Tibial artery (tissue), 4 donors: ENCODE measurements at places on chromosomes 5 and 9.

GRCh38 chr5:131067636-131068035, 97.4 kb downstream of the HINT1 start:
- no peak for DNase-seq

GRCh38 chr9:34437006-34437925, 21.1 kb downstream of the FAM219A start:
- DNase-seq, result peak; percentile 48

- DNase-seq, result no peak
Measured at GRCh38 chr5:92885950-92886349, 695.1 kb downstream of the NR2F1-AS1 start.

DNA sequence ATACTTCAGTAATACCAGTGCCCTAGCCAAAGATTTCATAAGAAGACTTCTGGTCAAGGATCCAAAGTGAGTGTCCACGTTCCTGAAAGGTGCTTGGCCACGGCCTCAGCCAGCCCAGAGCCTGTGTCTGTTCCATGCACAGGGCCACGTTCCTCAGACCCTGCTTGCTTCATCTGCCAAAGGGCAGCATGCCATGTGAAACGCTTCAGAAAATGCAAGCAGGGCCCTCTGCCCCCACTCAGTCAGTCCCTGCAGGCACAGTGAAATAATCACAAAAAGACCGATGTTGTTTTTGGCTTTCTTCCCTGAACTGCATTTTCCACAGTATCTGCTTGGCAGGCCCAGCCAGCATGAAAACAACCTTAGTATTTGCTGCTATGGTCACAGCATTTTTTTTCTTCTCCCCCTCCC, 85.5 kb upstream of the CTSL start:
- no peak for DNase-seq

- peak; percentile 79 for DNase-seq
Measured at GRCh38 chr9:130138791-130139190, 33.4 kb upstream of the NCS1 start.

DNA sequence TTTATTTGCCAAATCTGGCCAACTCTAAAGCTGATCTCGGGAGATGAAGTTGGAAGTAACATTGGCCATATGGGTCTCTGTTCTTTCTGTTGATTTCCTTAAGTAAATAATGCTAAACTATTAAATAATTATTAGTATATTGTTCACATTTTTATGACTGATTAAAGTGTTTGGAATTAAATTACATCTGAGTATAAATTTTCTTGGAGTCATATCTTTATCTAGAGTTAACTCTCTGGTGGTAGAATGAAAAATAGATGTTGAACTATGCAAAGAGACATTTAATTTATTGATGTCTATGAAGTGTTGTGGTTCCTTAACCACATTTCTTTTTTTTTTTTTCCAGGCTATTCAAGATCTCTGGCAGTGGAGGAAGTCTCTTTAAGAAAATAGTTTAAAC, 9.3 kb upstream of the FGF18 start:
- no peak for DNase-seq

DNA sequence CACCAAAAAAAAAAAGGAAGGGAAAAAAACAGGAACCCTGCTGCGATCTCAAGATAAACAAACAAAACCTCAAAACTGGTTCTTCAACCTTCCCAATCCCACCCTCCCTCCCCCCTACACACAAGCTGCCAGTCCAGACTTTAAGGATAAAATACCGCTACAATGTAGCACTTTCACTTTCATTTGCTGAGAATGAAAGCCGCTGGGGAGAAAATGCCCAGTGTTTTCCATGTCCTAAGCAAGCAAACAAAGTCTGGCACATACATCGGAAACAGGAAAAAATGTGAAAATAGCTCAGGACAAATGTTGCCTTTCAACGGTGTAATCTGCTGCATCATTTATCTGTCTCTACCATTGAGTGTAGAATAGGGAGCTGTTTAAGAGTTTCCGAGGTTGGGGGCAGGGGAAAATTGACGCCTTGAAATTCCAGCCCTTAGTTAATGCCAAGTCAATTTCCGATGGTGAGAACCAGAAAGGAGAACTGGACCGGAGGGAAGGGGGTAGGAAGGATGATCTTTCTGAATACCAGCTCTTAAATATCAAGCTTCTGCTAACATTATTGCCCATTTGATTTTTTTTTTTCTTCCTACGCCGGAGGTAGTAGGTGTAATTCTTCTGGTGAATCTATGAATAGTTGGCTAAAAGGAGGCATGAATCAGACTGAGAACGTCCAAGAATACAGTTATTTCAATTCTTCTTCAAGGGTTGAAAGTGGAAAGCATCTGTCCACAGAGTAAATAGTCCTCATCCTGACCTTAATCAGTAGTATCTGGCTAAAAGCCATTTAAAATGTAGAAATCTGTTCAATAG, 1.2 kb upstream of the ADAMTS6 start:
- no peak for DNase-seq

GRCh38 chr9:85061969-85062368, 392.4 kb downstream of the NTRK2 start:
- no peak for DNase-seq

GRCh38 chr5:112569596-112569995, 150.5 kb upstream of the EPB41L4A start:
- no peak for DNase-seq

- no peak for DNase-seq
Measured at GRCh38 chr9:71269859-71270258, 148.4 kb upstream of the TRPM3 start.

GRCh38 chr5:33997331-33997983, 10.4 kb downstream of the AMACR start:
- peak; percentile 87 for DNase-seq

GRCh38 chr5:173733021-173733420, 116.6 kb upstream of the BOD1 start:
- DNase-seq, result no peak

DNA sequence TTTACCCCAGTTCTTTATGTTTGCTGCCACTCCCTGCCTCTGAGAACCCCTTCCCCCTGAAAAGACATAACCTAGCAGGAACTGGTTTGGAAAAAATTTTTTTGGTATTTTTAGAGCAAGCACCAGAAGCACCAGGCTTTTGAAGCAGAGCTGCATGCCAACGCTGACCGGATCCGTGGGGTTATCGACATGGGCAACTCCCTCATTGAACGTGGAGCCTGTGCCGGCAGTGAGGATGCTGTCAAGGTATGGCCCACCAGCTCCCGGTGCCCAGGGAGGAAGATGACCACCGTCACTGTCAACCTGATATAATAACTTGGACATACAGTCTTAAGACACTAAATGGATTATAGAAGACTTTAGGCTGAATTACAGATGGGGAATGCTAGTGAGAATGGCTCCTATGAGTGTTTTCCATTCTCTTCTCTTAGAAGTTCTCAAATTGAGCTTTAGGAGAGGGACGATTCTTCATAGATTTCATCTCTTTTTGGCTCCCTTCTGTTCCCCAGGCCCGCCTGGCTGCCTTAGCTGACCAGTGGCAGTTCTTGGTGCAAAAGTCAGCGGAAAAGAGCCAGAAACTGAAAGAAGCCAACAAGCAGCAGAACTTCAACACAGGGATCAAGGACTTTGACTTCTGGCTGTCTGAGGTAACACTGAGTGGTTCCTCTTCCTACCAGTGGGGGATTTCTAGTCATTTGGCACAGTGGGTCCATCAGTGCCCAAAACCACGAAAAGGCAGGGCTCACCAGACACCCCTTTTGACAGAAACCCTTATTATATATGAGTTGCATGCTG, 44.9 kb downstream of the DYNC2I2 start:
- no peak for DNase-seq

DNA sequence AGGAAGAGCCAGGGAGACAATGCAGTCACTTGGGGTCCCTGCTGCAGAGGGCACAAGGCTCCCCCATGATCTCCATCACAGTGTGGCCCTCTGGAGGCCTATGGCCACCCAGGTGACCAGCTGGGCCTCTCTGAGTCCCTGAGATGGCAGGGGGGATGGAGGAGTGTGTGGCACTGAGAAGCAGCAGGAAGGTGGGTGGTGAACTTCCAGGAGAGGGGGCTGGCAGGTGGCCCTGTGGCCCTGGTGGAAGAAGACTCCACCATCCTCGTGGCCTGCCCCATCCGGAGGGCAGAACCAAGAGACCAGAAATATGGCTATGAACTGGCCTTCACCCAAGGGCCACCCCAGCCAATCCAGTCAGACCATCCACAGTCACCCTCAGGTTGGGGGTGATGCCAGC, 31.7 kb upstream of the AFAP1L1 start:
- no peak for DNase-seq

GRCh38 chr5:63127054-63127453, 548.4 kb downstream of the LRRC70 start:
- no peak for DNase-seq

DNA sequence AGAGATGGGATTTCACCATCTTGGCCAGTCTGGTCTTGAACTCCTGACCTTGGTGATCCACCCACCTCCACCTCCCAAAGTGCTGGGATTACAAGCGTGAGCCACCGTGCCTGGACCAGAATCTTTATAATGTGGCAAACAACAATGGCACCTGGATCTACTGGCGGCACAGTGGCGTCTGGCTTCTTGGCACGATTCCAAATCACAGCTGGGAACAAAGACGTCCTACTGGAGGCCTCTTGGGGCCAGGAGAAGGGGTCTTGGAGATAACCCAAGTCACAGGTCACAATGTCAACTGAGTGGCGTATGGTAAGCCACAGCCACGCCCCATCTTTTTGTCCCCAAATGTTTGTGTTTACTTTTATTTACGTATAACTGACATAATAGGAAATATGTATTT, 77.8 kb upstream of the RAPGEF1 start:
- DNase-seq, result no peak

GRCh38 chr5:179111267-179112207, 51.4 kb downstream of the ZNF354C start:
- DNase-seq, result peak; percentile 16

- DNase-seq, result no peak
Measured at GRCh38 chr5:149063017-149063687, at the start of gene SH3TC2. Gene SH3TC2 (minus strand): TSS chr5:149063062. CDS start chr5:149063022, 40 bp downstream.

DNA sequence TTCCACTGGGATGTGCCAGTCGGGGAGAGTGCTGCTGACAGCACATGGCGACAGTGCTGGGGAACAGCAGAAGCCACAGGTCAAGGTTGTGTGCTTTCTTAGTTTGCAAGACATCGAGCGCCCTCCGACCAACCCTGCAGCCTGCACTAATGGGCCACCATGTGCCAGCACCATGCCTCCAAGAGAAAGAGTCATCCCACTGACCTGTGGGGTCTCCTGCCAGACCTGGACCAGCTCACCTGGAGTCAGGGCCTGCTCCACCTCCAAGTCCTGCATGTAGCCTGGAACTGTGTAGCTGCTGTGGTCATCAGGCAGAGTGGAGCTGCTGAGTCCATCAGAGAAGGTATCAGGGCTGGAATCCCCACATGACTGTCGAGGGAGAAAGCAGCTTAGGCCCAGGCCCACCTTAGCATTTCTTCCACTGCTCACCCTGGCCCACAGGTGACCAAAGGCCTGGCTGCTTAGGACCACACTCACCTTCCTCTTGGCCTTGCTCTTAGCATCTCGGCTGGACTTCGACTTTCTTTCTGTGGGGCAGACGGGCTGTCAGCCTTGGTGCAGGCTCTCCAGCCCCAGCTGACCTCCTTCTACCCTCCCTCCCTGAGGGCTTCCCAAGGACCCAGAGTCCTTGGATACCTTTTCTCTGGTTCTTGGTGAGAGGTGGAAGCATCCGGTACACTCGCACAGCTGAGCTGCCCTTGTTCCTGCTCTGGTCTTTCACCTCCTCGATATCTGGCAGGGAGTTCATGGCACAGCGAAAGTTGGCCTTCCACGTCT, 4.1 kb downstream of the IRF1 start:
- peak; percentile 41 for DNase-seq

DNA sequence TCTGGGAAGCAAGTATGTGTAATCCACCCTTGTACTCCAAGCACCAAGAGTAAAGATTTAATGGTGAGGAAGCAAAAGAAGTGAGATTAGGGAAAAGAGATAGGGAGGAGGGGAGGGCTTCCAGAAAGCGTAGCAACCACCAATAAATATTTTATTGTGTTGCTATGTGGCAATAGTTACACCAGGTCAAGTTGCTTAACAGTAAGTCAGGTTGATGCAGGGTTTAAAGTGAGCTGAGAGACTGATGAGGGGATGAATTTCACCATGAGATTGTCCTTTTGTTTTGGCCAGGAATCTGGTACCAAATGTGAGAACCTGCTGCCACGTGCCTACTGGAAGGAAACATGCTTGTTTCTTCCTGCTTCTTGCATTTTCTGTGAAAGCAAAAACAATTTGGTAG, 62.7 kb downstream of the PCSK5 start:
- no peak for DNase-seq

DNA sequence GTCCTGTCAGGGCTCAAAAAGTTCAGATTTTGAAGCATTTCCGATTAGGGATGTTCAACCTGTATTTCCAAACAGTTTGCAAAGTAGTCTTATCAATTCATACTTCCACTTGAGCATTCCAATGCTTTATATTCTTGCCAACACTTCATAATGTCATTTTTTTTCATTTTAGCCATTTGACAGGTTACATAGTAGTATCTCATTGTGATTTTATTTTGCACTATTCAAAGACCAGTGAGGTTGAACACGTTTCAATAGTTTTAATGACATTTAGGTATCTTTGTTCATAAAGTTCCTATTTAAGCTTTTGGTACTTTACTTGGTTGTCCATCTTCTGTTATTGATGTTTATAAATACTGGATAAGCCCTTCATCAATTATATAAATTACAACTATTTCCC, 71.4 kb downstream of the CEP120 start:
- no peak for DNase-seq

DNA sequence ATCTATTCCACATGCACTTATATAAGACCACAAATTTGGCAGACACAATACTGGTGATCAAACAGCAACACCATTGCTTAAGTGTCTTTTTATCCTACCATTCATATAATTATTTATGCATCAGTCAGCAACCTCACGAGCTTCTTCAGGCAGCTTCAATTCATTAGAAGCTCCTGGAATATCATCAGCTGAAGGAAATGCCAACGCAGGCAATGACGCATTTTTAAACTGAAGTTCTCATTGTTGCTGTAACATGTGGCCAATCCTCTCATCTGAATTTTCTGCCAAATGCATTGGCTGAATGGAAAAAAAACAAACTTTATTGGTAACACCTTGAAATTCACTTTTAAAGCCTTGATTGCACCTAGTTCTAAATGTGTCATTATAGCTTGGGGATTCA, 376.4 kb upstream of the RGMB start:
- DNase-seq, result no peak

- DNase-seq, result no peak
Measured at GRCh38 chr9:76913467-76913866, 7.6 kb upstream of the PRUNE2 start.

DNA sequence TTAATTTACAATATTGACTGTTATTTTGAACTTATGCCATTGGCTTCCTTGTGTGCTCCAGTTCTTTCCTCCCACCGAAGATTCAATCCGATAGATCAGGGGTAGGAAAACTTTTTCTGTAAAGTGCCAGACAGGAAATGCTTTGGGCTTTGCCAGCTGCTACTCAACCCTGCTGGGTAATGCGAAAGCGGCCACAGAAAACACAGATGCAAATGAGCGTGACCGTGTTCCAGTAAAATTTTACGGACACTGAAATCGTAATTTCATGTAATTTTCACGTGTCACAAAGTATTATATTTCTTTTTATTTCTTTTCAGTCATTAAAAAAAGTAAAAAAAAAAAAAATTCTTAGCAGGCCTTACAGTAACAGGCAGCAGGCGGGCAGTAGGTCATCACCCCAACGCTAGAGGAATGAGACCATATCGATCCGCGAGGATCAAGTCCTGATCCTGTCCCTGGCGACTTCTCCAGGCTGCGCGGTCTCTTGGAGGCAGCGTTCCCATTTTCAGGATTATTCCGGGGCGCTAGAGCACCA, 599 bp downstream of the NMRK1 start:
- peak; percentile 74 for DNase-seq

GRCh38 chr5:141762790-141763368, 80.8 kb upstream of the ARAP3 start:
- no peak for DNase-seq

GRCh38 chr9:91533382-91533781, 109.8 kb upstream of the NFIL3 start:
- no peak for DNase-seq
